ENCODE measurements at places on chromosomes 3 and 15.
A peak's percentile ranks its signal among the peaks of the same experiment; 100 is the strongest.

DNA sequence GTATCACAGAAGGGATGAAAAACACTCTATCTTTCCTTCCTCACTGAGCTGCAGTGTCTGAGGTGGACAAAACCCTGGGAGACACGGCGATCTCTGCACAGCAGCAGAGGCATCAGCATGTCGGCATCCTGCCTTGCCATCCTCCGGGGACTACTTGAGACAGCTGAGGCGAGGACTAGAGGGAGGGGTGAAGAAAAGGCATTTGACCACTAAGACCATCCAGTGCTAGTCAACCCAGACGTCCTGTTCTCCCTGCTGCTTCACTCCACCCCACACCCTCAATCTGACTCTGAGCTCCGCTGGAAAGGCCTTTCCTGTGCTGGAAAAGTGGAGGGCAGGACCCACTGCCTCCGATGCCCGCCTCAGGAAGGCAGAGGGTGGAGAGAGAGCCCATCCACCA lies 67.3 kb downstream of the VGLL4 start:
- peaks cover 4% of the 10 kb centered on the region for H3K36me3 ChIP-seq
- DNase-seq = no peak

DNA sequence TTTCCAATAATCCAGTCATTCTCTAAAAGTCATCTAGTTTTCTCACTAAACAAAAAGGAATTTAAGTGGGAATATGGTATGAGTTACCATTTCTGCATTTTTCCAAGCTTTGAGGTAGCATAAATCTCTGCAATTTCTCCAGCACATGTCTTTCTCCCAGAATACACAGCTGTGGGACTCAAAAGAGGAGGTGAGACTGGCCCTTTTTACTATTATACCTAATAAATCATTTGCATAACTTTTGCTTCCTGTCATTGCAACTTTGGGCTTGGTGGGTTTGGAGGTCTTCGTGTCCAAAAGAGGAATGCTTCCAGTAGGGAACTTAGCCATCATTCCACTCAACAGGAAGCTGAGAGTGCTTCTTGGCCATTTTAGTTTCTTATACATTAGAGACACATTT lies 94.8 kb downstream of the FMN1 start:
- no peaks in the 10 kb centered on the region for H3K36me3 ChIP-seq
- H3K27me3 ChIP-seq = no peaks in the 10 kb centered on the region
- peak overlapping the region; percentile 79 for H3K27ac ChIP-seq
- no peak for DNase-seq
- peaks cover 1% of the 10 kb centered on the region for H3K4me1 ChIP-seq

GRCh38 chr3:31170932-31171670 lies 276.6 kb upstream of the GADL1 start:
- no peak overlapping the region for H3K4me3 ChIP-seq
- no peaks in the 10 kb centered on the region for H3K27me3 ChIP-seq
- H3K36me3 ChIP-seq = no peaks in the 10 kb centered on the region

DNA sequence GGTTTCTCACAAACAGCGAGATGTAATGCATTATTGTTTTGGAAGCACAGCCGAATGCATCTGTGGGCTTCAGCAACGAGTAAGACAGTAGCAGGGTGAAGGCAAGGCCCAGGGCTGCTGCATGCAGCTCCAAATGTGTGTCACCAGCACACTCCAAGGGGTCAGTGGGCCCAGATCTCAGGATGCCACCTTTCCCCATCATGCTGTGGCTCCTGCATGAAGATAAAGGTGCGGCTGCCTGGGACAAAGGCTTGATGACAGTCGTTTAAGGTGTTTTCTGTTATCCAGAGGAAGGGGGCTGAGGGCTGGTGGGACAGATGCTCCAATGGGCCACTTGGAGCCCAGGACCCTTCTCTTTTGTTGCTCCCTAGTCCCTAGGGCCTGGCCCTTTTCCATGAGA lies 13.2 kb downstream of the C3orf22 start:
- no peak overlapping the region for H3K27ac ChIP-seq
- H3K4me1 ChIP-seq = peaks cover 4% of the 10 kb centered on the region
- H3K36me3 ChIP-seq = no peaks in the 10 kb centered on the region
- H3K4me3 ChIP-seq = no peak overlapping the region
- peaks cover 9% of the 10 kb centered on the region for H3K27me3 ChIP-seq

DNA sequence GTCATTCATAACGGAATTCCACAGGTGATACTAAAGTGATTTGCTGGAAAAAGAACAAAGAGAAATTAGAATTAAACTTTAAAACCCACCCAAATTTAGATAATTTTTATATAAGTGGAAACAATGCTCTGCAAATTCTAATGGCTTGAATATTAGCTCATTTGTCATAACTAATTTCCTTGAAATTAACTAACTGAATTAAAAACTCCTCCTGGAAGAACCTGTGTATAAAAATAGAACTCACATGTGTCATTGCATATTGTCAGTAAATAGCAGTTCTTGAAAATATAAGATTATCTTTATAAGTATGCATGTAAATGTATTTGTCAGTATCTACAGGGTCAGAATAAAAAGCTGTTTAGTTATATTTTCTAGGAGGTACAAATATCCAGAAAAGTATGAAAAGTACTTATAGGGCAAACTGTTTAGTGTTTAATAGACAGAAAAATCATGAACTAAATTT lies 16.3 kb downstream of the ZIC1 start:
- no peak overlapping the region for H3K4me3 ChIP-seq
- H3K27me3 ChIP-seq = peaks cover 43% of the 10 kb centered on the region
- H3K36me3 ChIP-seq = no peaks in the 10 kb centered on the region
- no peaks in the 10 kb centered on the region for H3K4me1 ChIP-seq
- DNase-seq = no peak
- no peak overlapping the region for H3K27ac ChIP-seq

DNA sequence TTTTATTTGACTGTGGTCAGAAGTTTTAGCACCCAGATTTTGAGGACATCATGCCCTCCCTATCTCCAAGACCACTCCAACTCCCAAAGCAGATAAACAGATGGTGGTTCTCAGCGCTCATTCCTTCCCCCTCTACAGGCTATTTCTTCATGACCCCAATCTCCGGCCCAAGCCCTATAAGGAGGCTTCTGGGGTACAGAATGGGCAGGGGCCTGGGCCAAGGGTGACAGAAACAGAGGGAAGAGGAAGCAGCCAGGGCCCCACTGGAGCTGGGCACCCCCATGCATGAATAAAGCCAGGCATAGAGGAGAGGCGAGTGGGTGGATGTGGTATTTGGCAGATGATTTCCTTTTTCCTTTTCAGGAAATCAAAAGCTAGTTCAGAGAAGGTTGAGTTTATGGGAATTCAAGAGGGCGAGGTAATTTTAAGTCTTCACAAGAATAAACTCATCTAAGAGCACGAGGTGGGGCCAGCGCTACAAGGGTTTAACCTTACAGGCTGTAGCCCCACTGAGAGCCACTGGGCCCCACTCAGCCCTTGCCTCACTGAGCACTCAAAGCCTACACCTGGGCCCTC lies 104.8 kb upstream of the HERC1 start:
- peaks cover 7% of the 10 kb centered on the region for H3K4me1 ChIP-seq
- H3K27me3 ChIP-seq = no peaks in the 10 kb centered on the region
- no peaks in the 10 kb centered on the region for H3K36me3 ChIP-seq
- no peak overlapping the region for H3K27ac ChIP-seq
- no peak overlapping the region for H3K4me3 ChIP-seq

DNA sequence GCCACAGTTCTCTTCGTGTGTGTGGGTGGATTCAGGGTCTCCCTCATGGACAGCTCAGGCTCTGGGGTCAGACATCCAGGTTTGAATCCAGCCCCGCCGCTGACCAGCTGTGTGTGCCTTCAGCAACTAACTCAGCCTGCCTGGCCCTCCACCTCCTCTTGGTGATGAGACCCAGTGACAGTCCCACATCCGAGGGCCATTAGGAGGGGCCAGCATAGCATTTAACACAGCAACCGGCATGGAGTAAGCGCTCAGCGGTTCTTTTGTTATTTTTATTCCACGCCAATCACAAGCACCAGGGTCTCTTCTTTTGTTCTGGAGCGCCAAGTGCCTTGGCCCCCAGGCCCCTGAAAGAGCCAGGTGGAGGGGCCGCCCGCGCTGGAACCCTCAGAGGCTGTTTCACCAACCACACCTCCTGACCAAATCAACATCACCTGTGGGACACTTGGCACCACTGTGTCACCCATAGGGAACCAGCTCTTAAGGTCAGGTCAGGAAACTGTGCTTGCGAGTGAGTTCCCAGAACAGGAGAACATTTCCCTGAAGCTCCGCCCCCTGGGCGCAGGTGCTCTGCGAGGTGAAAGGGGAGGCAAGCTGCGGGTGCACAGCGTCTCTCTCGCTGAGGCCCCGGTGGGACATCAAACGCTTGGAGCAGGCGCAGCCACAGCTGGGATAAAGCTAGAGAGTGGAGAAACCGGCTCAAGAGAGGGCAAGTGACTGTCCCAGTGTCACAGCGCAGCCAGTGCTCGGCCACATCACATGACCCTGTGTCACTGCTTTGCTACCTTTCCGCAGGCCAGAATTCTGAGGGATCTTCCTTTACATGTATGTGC lies 311.3 kb downstream of the UACA start:
- no peak overlapping the region for H3K4me3 ChIP-seq
- no peaks in the 10 kb centered on the region for H3K36me3 ChIP-seq
- no peak for DNase-seq
- H3K27ac ChIP-seq = no peak overlapping the region
- H3K27me3 ChIP-seq = no peaks in the 10 kb centered on the region

DNA sequence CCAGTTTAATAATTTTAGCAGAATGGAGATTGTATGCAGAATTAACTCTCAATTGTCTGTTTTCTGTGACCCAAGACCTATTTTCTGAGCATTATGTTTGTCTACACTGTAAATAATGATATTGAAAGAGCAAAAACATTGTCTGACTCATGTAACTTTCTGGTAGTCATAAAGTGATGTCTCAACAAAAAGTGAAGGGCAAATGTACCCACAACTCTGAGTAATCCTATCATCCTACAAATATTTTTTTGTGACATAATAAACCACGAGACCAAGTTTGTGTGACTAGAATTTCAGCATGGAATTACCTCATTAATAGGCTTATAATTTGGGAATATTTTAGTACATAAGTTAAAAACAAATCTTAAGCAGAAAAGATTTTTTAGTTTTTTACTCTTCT lies 15.4 kb upstream of the ABHD10 start:
- peaks cover 7% of the 10 kb centered on the region for H3K4me1 ChIP-seq
- H3K4me3 ChIP-seq = no peak overlapping the region
- peaks cover 63% of the 10 kb centered on the region for H3K36me3 ChIP-seq
- no peaks in the 10 kb centered on the region for H3K27me3 ChIP-seq
